ENCODE measurements at places on chromosomes 16 and 17.

GRCh38 chr17:6492892-6493674 is 48.8 kb downstream of the PIMREG start:
- DNase-seq: peak; percentile 71

DNA sequence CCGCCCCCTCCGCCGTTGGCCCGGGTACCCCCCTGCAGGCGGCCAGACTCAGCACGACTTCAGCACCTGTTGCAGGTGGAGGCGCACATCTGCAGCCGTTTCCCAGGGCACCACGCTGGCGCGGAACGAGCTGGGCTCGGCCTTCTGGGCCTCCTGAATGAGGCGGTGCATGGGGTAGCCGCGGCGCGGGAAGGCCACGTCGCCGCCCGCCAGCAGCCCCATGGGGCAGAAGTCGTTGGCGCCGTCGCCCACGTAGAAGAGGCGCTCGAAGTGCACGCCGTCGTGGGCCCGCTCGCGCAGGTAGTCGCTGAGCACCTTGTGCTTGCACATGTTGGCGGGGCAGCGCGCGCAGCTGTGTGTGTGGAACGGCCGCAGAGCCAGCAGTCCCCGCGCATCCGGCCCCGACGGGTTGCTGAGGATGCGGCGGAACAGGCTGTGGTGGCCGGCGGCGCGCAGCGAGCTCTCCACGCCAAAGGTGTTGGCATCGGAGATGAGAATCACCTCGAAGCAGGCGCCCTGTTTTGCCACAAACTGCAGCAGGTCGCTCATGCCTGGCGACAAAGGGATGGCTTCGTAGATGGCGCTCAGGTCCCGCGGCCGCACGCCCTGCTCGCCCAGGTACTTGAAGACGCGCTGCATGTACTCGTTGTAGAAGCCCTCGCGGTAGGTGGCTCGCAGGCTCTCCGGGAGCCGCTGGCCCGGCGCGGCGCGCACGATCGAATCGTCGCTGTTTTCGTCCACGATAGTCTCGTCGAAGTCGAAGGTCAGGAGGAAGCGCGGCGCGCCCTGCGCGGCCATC is 6.2 kb downstream of the PHOSPHO1 start:
- peak; percentile 82 for DNase-seq

DNA sequence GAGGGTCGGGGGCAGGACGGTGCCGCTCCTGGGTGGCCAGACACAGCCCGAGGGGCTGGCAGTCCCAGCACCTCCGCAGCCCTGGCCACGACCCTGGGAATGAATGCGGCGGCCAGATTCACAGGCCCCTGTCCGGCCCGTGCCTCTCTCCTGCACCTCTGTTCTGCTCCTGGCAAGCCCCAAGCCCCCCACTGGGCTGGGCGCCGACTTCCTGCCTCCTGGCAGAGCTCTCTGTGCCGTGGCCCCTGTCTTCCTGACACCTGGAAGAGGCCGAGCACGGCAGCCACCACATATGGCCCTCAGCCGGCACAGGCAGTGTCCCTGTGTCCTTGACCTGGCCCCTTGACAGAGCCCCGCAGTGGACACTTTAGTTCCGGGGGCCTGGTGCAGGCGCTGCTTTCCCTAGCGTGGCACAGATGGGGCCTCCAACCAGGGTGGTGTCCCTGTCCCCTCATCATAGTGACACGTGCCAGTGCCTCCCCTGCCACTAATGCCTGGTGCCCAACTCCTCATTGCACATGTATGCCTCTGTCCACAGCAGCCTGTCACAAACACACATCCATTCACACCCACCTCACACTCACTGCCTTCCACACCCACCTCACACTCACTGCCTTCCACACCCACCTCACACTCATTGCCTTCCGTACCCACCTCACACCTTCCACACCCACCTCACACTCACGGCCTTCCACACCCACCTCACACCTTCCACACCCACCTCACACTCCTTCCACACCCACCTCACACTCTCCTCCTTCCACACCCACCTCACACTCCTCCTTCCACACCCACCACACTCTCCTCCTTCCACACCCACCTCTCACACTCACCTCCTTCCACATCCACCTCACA is 110.6 kb upstream of the PLCG2 start:
- no peak for DNase-seq

- DNase-seq: no peak
Observed at GRCh38 chr17:19940722-19941464, 36.7 kb downstream of the AKAP10 start.

GRCh38 chr17:68431661-68432071 is 25.6 kb downstream of the WIPI1 start:
- peak; percentile 45 for DNase-seq

- no peak for DNase-seq
Observed at GRCh38 chr17:37160944-37161343, 212.2 kb downstream of the AATF start.

DNA sequence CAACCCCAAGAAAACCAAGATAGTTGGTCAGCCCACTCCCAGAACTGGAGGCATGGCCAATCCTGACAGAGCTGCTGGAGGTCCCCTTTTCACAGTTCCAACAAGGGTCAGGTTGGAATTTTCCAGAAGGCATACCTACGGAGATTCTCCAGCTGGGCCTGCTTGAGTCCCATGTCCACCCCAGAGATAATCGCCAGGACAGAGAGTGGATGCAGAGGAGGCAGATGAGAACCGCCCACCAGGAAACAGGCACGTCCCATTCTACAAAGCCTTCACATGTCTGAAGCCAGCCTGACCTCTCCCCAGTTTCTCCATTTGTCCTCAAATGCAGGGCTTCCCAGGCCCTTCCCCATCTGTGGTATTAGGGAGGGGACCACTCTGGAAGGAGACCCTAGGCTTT is 47.4 kb upstream of the SMURF2 start:
- DNase-seq: no peak

DNA sequence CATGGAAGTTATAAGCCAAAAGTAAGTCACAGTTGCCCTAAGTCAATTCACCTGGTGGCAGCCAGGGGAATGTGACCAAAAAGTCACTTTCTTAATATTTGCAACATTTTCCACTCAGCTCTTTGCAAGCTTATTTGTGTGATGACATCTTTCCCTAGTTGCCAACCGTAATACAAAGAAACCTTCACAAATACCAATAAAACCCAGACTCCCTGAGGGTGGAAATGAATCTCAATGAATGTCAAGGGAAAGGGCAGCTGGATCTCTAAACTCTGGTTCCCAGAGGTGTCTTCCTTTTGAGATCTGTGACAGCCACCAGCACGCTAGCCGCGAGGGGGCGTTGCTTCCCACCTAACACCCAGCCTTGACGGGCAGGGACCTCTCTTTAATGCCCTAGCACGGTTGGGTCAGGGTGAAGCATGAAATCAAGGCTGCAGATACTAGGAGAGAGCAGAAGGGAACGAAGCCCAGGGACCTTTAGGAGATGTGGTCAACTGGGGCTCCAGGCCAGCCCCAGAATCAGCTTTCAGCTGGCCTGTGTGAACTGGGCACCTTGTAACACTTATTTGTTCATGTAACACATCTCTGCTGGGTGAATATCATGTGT is 82.2 kb downstream of the CMC2 start:
- DNase-seq: peak; percentile 87
